Activated naive CD8-positive, alpha-beta T cell treated with anti-CD3 and anti-CD28 coated beads for 36 hours (primary cell): ENCODE measurements at places on chromosomes 12 and 14.

DNA sequence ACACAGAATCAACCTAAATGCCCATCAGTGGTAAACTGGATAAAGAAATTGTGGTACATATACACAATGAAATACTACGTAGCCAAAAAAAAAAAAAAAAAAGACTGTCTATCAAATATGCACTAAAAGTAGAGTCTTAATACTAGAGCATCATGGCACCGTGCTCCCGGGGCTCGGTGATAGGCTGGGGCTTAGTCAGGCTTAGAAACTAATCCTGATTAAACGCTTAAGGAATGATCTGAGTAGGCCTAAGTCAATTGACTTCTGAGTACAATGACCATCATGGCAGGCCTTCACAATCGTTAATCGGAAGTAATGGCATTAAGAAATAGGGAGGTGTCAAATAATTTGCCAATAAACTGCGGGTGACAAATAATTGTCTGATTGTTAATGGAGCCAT lies 9.7 kb downstream of the PLBD1 start:
- DNase-seq = no peak

GRCh38 chr14:82796086-82796485 lies 1262.4 kb upstream of the SEL1L start:
- DNase-seq = no peak

- no peak for DNase-seq
These were observed 29.4 kb downstream of the CORO1C start for GRCh38 chr12:108701779-108702441.

DNA sequence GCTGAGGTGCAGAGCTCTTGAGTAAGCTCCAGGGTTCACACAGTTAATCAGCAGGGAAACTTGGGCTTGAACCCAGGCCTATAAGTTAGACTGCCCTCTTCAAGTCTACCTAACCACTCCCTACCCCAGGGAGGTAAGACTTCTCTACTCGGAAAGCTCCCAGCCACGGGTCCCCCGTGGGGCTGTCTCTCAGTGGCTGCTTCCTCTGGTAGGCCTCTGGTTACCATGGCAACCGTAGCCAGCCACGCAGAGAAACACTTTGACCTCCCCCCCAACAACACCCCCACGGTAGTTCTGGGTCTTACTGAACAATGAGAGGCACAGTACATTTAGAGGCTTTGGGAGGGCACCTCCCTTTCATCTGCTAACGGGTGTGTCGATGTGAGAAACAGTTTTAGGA lies 245.2 kb downstream of the AACS start:
- no peak for DNase-seq

- no peak for DNase-seq
These were observed 484.7 kb downstream of the LRIG3 start for GRCh38 chr12:58435647-58436046.
